ENCODE measurements at places on chromosomes 3 and 15.

DNA sequence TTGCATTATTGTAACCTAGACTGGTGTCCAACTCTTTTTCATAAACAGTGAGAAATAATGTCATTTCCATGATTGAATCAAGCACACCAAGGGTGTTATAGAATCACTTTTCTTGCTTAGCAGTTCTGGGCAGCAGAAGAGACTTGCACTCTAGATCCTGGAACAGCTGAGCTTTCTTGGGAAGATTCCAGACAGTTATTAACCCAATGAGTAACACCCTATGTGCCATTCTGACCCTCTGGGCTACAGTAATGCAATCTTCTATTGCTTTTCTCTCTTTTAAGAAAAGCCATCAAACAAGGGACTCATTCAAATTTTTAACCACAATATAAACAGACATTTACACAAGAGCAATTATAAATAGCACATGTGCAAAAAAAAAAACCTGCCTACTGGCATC is 39.3 kb upstream of the USP3 start:
- DNase-seq = no peak

- DNase-seq = no peak
Observed at GRCh38 chr3:13869761-13870343, 10.0 kb downstream of the WNT7A start.

DNA sequence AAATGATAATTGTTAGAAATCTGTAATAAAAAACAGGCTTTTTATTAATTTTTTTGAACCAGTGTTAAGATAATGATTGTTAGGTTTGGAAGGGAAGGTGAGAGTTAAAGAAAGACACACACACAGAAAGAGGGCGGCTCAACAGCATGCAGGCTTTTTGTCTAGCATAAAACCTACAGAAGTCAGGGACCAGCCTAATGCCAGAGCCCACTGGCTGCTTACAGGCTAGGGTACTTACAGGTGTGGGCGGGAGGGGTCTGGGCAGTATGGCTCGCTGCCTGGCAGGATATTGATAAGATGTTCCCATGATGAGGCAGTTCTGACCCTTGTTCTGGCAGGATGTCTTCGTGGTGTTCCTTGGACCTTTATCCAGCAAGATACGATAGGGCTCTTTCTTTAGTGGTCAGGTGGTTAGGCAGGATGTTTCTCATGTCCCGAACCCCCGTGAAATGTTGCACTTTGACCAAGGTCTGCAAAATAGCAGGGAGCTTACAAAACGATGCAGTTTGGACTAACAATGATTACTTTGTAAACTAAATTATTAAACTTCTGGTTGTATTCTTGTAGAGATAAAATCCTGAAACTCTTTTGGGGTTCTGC is 84.7 kb downstream of the DCUN1D1 start:
- no peak for DNase-seq

- DNase-seq = no peak
Observed at GRCh38 chr3:177439694-177440269, 242.5 kb upstream of the TBL1XR1 start.

- peak; percentile 55 for DNase-seq
Observed at GRCh38 chr3:182792901-182793662, at the start of gene ATP11B. Gene ATP11B (plus strand): TSS chr3:182793504. CDS start chr3:182793760, 256 bp downstream.

DNA sequence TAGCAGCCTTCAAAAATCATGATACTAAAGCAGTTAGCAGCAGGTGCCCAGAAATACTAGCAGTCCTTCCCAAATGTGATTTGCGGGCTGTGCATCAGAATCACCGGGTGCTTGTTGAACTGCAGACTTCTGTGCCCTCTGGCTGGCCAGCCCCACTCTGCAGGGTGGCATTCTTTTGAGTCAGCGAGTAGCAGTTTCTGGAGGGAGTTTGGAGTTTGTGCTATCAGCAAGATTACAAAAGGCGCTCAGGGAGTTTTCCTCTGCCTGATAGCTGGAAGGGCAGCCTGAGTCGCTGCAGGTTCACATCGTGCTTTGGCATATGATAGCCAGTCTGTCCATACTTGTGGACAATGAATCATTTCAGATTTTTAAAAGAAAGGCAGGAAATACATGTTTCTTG is 57.6 kb downstream of the CLDN11 start:
- DNase-seq = no peak

GRCh38 chr3:167936019-167936418 is 159.7 kb downstream of the GOLIM4 start:
- DNase-seq = no peak

DNA sequence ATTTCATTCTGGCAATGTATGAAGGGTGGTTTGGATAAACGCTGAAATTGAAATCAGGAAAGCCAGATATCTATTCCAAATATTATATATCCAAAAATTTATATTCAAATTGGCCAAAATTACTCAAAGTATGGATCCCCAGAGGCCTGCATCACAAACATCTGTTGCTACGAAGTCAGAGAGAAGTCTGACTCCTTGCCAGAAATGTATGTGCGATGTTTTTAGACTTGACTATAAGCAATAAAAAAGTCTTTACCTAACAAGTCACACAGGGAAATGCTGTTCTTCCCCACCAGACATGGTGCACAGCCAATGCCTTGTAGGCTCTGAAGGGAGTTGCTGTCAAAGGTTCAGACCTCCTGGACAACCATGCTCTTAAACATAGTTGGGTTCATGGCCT is 533.1 kb downstream of the OTOL1 start:
- no peak for DNase-seq

GRCh38 chr15:89208256-89208655 is 13.1 kb downstream of the RLBP1 start:
- DNase-seq = no peak

- DNase-seq = peak; percentile 93
Observed at GRCh38 chr15:72358650-72359171, 17.1 kb downstream of the HEXA start.

DNA sequence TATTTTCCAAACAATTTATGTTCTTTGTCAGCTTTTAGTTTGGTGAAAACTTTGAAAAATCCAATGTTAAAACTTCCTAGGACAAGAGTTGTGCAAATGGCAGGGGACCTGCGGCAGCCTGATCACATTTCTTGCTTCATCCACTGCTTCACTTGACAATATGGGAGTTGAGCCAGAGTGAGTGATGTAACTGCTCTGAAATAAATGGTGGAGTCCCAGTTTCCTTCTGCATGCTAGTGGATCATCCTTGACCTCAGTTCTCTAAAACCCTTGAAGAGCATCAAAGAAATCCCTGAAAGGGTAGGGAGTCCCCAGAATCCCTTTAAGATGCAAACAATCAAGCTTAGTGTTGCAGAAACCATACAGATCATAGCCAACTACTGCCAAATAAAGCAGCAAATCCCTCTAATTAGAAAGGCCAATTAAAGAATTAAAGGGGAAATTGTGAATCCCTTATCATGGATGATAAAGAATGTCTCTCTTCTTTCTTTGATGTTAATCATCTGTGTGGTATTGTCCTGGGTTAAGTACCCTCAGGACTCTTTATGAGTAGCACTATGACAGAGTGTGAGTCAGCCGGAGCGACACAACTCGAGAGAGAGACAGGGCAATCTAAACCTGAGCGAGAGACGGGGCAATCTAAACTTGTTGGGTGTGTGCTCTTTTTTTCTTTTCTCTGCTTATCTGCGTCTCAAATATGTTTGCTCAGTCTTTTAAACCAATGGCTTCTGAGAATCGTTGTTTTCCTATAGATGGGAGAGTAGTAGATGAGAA is 41.8 kb upstream of the GAP43 start:
- no peak for DNase-seq

DNA sequence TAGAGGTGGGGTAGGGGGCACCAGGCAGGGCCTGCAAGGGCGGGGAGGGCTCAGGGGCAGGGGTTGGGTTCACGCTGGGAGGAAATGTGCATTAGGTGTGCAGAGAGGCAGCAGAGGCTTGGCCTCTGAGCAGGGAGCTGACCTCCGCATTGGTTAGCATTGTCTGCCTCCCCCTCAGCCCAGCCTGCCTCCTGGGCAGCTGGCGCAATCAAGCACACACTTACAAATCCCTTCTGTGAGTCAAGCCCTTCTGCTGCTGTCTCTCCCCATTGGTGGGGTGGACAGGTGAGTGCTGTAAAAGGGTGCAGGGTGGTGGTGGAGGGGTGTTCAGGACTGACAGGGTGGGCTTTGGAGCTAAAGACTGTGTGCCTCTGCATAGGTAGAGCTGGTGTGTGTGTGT is 9.3 kb downstream of the LOXL1 start:
- DNase-seq = no peak

GRCh38 chr15:56471440-56472069 is 6.6 kb upstream of the MNS1 start:
- no peak for DNase-seq

- no peak for DNase-seq
Observed at GRCh38 chr3:194370753-194371152, 1.2 kb upstream of the LRRC15 start.

- no peak for DNase-seq
Observed at GRCh38 chr3:66490214-66490613, 10.6 kb downstream of the LRIG1 start.
